ENCODE measurements at places on chromosomes 11 and 22.

- no peak for DNase-seq
These were observed 18.1 kb downstream of the CKAP5 start for GRCh38 chr11:46827995-46828394.

- peak; percentile 87 for DNase-seq
These were observed 45.4 kb upstream of the DKK3 start for GRCh38 chr11:12053606-12054361.

- no peak for DNase-seq
These were observed 53.7 kb downstream of the TBC1D22A start for GRCh38 chr22:46815896-46816731.

- no peak for DNase-seq
These were observed 104.5 kb upstream of the RCN1 start for GRCh38 chr11:31986201-31986889.

GRCh38 chr11:86456075-86456939 lies 81.6 kb downstream of the CCDC81 start:
- no peak for DNase-seq

- no peak for DNase-seq
These were observed 26.1 kb downstream of the HSPA8 start for GRCh38 chr11:123035831-123036230.

DNA sequence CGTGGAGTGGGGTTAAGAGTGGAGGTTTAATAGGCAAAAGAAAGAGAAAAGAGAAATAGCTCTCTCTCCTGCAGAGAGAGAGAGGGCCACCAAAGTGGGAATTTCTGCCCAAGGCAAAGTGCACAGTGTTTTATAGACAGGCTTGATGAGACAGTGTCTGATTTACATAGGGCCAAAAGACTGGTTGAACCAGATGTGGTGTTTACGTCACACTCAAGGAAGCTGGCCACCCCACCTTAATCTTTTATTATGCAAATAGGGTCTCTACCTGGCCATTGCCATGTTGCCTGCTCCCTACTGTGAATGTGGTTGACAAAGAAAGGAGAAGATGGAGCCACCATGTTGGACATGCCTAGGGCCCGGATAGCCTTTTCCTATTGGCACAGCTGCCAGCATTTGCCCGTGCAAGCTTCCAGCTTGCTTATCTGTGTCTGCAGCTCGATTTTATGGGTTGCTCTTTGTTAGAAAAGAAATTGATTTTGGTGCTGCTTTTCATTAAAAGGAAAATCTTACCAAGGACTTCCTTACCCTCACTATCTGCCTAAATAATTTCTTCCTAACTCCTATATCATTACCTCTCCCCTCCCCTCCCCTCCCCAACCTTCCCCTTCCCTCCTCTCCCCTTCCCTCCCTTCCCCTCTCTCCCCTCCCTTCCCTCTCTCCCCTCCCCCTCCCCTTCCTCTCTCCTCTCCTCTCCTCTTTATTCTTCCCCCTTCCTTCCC lies 436.0 kb downstream of the NELL1 start:
- DNase-seq, result no peak

DNA sequence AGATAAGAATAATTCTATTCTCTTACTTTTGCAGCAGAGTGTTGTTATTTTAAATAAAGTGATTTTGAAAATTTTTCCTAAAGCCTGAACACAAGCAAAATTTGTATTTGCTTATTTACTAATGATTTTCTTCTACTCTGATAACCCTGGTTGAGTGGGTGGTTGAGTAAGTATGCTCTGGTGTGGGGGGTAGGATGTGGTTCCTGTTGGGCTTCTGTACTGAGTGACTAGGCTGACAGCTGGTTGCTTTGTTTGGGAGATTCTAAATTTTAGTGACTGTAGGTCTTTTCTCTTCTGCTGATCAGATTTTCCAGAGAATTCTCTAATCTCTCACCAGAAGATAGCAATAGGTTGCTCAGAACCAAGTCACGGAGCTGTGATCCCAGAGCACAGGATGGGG lies 61.6 kb downstream of the METTL15 start:
- DNase-seq, result no peak

- DNase-seq, result no peak
These were observed 34.8 kb downstream of the MB start for GRCh38 chr22:35582218-35582860.

DNA sequence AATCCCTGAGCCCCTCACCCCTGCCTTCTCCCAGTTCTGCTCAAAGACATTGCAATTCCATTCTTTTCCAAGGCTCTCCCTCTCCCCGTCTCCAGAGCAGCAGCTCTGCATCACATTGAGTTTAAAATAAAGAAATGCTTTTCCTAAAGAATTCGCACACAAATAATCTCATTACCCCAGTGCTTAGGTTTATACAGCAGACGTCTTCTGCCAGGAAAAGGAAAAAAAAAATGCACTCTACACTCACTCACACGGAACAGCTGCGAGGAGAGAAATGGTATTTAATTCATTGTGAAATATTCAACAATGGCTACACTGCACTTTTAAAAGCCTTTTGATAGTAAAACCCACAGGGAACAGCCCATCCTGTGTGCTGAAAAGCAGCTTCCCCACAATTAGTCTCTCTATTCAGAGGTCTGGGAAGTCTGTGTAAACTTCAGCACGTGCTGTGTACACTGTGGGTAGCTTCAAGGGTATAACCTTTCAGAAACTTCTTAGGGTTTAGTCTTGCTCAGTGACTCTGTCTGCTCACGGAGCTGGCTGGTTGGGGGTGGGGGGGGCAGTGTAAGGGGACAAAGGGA lies 42.8 kb downstream of the ETS1 start:
- DNase-seq, result no peak

DNA sequence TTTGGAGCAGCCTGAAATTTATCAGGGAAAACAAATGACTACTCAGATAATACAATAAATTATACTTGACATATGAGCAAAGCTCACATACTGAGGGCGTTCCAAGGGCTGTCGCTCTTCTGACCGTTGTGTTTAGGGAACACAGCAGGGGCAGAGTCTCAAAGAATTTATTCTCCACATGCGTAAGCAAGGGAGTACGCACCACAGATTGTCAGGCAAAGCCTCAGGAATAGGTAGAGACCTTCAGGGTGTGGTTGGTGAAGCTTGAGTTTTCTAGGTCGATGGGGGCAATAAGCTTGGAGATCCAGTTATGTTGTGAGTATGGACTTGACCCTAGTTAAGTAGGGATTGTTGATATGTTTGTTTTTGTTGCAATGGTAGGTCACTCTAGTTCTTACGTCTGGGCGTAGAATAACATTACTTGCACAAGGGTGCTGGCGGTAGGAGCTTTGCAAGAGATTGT lies 830 bp downstream of the ACAT1 start:
- DNase-seq, result no peak

DNA sequence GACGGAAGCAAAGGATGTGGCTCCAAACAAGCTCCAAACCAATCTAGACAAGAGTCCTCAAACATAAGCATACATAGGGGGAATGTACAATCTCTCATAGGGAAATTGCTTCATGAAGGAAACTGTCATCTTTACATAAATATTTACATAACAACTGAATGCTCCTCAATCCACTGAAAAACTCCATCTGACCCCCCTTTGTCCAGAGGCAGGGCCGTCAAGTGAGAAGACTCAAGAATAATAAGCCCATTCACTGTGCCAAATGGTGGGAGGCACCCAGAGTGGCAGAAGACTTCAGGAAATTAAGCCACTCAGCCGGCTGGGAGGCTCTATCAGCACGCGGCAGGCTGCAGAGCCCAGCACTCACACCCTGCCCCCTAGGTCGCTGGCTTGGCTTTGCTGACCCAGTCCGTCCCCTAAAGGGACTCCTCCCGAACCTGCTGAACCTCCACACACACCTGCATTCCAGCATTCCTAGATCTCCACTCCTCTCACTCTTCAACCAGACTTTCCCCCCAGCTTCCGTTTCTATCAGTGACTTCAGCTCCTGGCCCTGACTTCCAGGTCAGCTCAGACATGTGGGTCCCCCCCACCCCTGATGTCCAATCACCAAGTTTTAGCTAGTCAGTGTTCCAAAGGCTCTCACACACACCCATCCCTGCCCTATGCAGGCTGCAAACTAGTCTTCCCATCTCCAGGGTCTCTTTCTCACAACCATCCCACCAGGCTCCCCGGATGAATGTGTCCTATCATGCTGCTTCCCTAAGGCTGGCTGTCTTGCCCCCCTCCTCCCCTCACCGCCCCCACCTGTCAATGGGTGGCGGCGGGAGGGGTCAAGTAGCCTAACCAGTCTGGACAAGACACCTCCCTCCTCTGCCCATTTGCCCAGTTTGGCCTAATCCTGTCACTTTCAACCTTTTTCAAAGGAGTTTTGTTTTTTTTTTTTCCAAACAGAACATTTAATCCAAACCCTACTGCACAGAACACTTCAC lies 11.3 kb downstream of the VPS37C start:
- no peak for DNase-seq

DNA sequence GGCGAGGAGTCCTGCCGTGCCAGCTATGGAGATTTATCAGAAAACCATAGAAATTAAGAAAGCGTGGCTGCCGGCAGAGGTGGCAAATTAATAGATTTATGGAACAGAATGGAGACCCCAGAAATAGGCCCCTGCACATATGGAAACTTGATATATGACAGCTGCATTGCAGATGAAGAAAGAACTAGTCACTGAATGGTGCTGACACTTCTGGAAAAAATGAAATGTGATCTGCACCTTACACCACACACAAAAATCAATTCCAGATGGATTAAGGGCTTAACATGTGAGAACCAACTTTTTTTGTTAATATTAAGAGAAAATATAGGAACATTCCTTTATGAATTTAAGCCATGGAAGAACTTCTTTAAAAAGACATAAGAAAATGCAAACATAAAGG lies 40.3 kb upstream of the TSKU start:
- no peak for DNase-seq

DNA sequence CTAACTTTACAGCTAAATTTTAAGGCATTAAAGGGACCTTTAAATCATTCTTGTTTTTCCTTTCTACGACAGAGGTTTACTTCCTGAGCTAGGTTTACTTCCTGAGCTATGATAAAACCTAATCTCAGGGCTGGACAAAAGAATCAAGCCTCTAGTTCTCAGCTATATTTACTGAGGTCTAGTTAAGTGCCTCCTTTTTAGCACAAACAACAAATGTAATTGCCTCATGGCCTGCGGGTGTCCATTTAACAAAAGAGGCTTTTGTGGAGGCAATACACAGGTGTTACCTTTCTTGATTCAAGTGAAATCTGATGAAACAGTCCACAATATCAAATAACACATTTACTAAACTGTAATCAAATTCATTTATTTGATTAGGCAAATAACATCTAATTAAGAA lies 67.3 kb downstream of the IMMP1L start:
- DNase-seq, result no peak

- no peak for DNase-seq
These were observed 101.0 kb downstream of the SNX19 start for GRCh38 chr11:130815097-130815802.

DNA sequence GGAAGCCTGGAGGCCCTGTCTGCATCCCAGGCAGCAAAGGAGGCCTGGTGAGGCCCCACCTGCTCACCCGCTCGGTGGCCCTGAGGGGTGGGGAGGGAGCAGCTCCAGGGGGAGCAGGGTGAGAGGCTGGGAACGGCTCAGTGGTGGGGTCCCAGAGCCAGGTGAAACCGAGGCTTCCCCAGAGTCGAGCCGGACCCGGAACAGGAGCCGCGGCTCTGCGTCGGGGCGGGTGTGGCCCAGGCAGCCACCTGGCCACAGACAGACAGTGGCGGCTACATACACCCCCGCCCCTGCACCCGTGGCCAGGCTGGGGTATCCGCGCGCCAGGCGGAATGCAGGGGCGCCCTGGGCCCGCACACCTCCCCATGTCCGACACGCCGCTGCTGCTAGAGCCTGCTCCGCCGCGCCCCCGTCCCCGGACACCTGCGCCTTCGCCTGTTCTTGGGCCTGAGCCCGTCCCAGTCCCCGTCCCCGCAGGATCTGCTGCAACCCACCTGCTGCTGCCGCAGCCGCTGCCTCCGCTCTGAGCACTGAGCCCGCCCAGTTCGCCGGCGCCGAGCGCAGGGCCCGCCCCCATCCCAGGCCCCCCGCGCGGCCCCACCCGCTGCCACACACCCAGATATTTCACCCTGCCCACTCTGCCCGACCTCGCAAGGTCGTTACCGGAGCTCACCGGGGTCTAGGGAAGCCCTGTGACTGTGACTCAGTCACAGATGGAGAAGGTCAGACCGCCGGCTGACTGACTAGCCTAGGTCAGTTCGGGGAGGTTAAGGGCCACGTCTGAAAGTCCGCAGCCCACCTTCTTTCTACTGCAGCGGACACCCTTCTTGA lies at the start of gene SLC7A4:
Gene SLC7A4, minus strand, starts transcription at position 525 of the 831 bp plus-strand sequence. CDS start 749 bp downstream, outside the sequence.
- DNase-seq, result no peak

- no peak for DNase-seq
These were observed 4.0 kb downstream of the TRIM6 start for GRCh38 chr11:5600374-5600851.

GRCh38 chr11:121312483-121312882 lies 19.9 kb downstream of the SC5D start:
- DNase-seq, result no peak

GRCh38 chr11:65107751-65108468 lies 3.8 kb upstream of the TM7SF2 start:
- no peak for DNase-seq

DNA sequence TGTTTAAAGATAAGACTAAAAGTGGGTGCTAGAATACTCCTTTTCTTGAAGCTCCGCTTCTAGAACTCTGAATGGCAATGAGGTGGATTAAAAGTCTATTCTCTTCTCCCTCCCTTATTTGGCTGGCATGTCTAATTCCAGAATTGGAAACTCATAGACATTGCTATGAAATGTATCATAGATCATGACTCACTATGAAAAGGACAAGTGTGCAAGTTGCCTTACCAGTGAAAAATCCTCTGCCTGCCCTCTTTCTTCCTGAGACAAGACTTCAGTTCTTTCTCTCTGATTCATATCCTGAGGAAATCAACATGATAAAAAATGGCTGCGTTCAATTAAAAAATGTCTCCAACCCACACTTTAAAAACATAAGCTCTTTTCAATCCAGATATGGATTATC lies 73.2 kb upstream of the BLID start:
- DNase-seq, result no peak

DNA sequence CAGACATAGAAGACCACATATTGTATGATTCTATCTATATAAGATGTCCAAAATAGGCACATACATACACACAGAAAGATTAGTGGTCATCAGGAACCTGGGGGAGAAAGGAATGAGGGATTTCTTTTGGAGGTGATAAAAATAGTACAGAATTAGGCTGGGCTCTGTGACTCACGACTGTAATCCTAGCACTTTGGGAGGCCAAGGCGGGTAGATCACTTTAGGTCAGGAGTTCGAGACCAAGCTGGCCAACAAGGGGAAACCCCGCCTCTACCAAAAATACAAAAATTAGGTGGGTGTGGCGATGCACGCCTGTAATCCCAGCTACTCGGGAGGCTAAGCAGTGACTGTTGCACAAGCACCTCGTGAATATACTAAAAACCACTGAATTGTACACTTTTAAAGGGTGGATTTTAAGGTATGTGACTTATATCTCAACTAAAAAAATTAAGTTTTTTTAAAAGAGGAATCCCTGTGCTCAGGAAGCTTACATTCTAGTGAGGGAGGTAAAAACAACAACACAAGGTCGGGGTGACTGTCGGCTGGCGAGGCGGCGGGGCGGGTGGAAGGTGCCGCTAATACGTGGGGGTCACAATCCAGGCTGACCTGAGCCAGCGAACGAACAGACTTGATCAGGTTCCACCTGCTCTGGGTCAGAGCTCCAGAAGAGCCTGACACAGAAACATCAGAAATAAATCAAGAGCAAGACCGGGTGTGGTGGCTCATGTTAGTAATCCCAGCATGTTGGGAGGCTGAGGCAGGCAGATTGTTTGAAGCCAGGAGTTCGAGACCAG lies 25.3 kb upstream of the TESMIN start:
- DNase-seq, result no peak

- no peak for DNase-seq
These were observed 10.7 kb downstream of the IL2RB start for GRCh38 chr22:37138849-37139561.

GRCh38 chr11:65069217-65069616 lies 10.9 kb upstream of the NAALADL1 start:
- no peak for DNase-seq

Measured in vagina (tissue), 2 donors.